ENCODE measurements at places on chromosomes 6 and 20. TPM values are rescaled to one million over a fixed set of nuclear protein-coding genes. Genes with fewer than 3 reads are reported as not detected.

Gene LY6G6D
- not detected for total RNA-seq

Gene TFAP2D
- 0.46 TPM for total RNA-seq

Gene TPX2
- 10.6 TPM for total RNA-seq

Gene THBS2
- 2,099 TPM for total RNA-seq

Gene PRRC2A
- 76.9 TPM for total RNA-seq

Gene LRFN2
- total RNA-seq = not detected

Gene ALDH8A1
- total RNA-seq = 0.72 TPM

Gene GMPR
- 11.6 TPM for total RNA-seq

Gene IMPG1
- total RNA-seq = not detected

Gene TRIM10
- total RNA-seq = not detected

Gene TTK
- total RNA-seq = 2.5 TPM

Gene DEFB132
- total RNA-seq = not detected

Gene NHLRC1
- total RNA-seq = 2.6 TPM

Gene TAGAP
- not detected for total RNA-seq

Gene CEP250
- 38.4 TPM for total RNA-seq

Gene RBM12
- total RNA-seq = 39.8 TPM

Gene DPPA5
- total RNA-seq = not detected

Gene TRAPPC3L
- not detected for total RNA-seq

Gene MEP1A
- total RNA-seq = not detected

Gene SLC22A16
- not detected for total RNA-seq

Gene FOXQ1
- total RNA-seq = 0.03 TPM

Gene FRK
- 1.6 TPM for total RNA-seq

Gene BTNL2
- total RNA-seq = not detected

Gene ZNF831
- total RNA-seq = not detected

Gene SLC35D3
- not detected for total RNA-seq

Gene SMLR1
- total RNA-seq = not detected

Gene CDSN
- total RNA-seq = not detected

Gene PAK5
- 0.03 TPM for total RNA-seq

Gene FRMD1
- total RNA-seq = not detected

Gene AURKA
- 6.0 TPM for total RNA-seq

Gene VSX1
- total RNA-seq = not detected

Gene TNXB
- total RNA-seq = 9.8 TPM

Gene ARFGEF3
- 1.0 TPM for total RNA-seq

Gene PAX1
- total RNA-seq = not detected

Gene MUCL3
- not detected for total RNA-seq

Gene GNAS-AS1
- total RNA-seq = 0.72 TPM

Gene BPIFB4
- total RNA-seq = not detected

Gene CLDN20
- total RNA-seq = not detected

Gene ETV7
- 0.59 TPM for total RNA-seq

Gene SPTLC3
- 3.9 TPM for total RNA-seq

Gene TBXT
- not detected for total RNA-seq

Gene BICRAL
- 8.8 TPM for total RNA-seq

Gene SPDEF
- total RNA-seq = not detected

Gene SCRT2
- total RNA-seq = not detected

Gene NKX2-4
- not detected for total RNA-seq

Gene NELFE
- 78.7 TPM for total RNA-seq

Gene BCKDHB
- total RNA-seq = 10.7 TPM

Gene PTCRA
- total RNA-seq = not detected

Gene ESR1
- 1.8 TPM for total RNA-seq

Gene SRMS
- not detected for total RNA-seq

Gene ZSCAN23
- total RNA-seq = 4.7 TPM

Gene RBPJL
- not detected for total RNA-seq

Gene NKX2-2
- not detected for total RNA-seq

Gene ORC3
- total RNA-seq = 23.1 TPM

Gene CITED2
- 143 TPM for total RNA-seq
